ENCODE measurements at places on chromosomes 1 and 21.

GRCh38 chr1:42913426-42914091, 45.1 kb downstream of the SLC2A1 start:
- DNase-seq: no peak

- DNase-seq: no peak
Observed at GRCh38 chr1:162292422-162292849, 84.2 kb downstream of the SPATA46 start.

GRCh38 chr1:170583186-170583585, 51.2 kb downstream of the GORAB start:
- no peak for DNase-seq

DNA sequence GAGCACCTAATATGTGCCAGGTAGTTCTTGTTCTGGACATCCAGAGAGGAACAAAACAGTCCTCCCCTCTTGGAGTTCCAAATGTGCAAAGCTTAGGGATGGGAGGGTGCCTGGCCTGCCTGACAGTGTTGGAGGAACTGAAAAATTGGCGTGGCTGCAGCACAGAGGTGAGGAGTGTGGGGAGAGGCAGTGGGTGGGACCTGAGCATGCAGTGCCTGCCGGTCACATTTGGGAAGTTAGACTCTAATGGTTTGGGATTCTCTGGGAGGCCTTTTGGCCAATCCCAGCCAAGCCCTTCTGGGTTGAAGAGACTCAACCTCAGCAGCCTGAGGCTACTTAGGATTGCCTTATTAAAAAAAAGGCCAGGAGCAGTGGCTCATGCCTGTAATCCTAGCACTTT, 2.3 kb upstream of the TCEA3 start:
- DNase-seq: no peak

DNA sequence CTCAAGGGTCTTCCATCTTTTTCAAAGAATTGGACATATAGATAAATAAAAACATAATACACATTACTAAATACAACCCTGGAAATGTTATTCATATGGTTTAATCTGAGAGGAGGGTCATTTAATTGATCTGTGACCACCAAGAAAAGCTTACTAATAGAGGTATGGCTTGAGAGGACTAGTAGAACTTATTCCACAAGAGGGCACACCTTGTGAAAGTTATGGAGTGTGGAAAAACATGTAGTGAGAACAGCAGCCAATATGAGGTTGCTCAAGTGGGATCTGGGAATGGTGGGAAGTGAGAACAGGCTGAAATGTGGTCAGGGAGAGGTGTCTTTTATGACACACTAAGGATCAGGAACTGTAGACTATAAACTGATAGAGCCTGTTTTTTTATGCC, 973.5 kb upstream of the B3GALT2 start:
- no peak for DNase-seq

GRCh38 chr1:48120621-48121020, 101.9 kb upstream of the SLC5A9 start:
- no peak for DNase-seq

- no peak for DNase-seq
Observed at GRCh38 chr1:198545156-198545555, 4.7 kb upstream of the ATP6V1G3 start.

GRCh38 chr1:54728027-54728426, 12.4 kb downstream of the TTC4 start:
- no peak for DNase-seq

All from stimulated activated CD8-positive, alpha-beta memory T cell treated with anti-CD3 and anti-CD28 coated beads, Interleukin-4, amount 100 ng/mL, for 1 hour (primary cell).